ENCODE measurements at places on chromosomes 7 and 10.

DNA sequence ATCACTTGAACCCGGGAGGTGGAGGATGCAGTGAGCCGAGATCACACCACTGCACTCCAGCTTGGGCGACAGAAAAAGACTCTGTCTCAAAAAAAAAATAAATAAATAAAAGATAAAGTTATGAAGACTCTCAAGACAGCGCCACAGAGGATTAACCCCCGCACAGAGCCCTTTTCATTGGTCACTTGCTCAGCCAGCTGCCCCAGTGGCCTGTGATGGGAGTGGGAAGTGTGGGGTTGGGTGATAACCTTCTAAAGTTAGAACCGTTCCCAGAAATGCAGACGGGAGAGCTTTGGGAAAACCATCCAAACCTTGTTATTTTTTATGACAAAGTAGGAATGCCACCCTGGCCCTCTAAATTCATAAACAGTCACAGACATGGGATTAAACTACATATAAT, 57.4 kb downstream of the PARP12 start:
- DNase-seq: no peak

GRCh38 chr7:151385626-151386300, 24.1 kb downstream of the WDR86 start:
- DNase-seq: no peak

DNA sequence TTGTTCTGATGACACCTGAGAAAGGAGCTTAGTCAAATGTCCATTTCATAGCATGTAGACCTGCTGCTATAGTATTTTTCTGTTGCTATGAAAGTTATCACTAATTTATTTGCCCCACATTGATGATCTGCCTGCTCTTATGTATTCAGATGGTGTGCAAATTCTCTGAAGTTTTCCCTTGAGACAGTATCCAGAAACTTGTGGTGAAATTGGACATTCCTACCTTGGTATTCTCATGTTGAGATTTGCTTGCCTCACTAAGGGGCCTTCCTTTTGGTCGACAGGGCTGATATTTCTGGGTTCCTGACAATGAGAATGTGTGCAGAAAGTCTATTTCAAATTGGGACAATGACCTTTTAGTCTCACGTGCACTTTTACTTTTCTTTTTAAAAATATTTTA, 253.2 kb upstream of the FZD8 start:
- DNase-seq: no peak

GRCh38 chr7:18437101-18437500, 58.4 kb upstream of the HDAC9 start:
- DNase-seq: no peak

DNA sequence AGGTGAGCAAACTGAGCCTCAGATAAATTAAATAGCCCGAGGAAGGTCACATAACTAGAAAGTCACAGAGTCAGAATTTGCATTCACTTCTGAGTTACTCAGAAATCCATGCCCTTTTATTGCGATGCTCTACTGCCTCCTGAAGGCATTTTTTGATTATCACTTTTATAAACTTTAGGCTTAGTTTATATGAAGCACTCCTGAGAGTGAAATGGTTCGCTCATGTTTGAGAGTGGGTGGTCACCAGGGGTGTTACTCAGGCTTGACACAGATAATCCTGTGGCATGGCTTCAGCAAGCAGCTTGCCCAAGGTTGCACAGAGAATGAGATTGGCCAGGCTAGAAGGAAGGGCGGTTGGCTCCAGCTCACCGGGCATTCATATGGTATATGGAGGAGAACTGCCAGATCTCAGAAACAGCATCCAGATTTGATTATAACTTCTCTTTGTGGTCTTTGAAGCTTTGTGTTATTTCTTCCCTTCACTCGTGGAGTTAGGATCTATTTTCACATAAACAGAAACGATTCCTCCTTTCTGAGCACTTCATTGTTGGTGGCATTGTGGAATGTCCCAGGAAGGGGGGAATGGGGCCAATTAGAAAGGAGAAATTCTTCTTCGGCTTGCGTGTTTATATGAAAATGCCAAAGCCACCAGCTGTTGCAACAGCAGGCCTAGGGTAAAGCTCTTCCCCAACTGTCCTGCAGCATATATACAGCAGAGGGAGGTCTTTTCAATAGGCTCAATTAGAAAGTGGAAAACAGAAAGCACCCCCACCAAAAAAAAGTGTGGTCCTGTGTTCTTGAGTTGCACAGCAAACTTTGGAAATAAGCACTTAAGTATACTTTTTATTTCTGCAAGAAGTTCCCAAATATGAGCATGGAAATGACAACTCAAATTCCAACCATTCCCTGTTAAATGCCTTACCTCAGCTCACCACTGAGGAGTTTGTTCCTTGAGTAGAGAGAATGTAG, 628.8 kb downstream of the SUGCT start:
- DNase-seq: no peak

GRCh38 chr7:138000081-138000701, 1.7 kb downstream of the CREB3L2 start:
- DNase-seq: no peak

DNA sequence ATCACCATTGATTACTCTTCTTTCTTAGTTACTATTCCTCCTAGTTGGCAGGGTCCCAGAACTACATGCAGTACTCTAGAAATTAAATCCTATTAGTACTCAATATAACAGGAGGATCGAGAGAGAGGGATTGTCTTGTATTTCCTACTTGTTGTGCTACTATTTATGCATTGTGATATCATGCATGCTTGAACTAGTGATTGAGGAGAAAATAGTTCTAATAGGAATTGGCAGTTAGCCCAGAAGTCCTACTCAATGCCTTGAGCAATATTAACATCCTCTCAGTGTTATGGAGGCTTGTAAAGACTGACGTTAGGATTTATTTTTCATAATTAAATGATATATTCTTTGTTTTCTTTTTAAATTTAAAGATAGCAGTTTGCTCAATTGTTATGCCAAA, 67.4 kb downstream of the FOXP2 start:
- DNase-seq: no peak

DNA sequence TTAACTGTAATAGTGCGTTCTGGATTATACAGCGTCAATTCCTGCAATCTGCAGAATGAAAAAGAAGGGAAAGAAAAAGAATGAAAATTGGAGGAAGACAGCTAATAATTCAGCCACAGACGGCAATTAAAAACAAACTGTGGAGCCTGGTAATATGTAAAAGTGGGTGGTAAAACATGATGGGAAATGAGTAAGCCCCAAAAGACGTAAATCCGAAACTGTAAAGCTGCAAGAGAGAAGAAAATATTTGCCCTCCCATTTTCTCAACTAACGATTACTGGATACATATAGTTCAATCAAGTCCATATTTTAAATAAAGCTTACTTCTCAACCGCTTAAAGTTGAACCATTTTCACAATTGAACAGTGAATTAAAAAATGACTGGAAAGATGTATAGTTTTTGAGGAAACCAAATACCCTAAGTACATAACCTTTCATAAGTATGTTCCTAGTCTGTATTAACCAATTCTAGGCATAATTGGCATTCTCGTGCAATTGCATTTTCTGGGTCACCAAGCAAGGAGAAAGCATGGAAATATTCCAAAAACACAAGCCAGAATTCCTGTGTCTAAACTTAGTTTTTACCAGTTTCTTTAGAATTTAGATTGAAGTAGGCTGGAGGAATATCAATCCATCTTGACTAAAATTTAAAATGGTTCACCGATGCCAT, 44.8 kb downstream of the MALSU1 start:
- DNase-seq: no peak

DNA sequence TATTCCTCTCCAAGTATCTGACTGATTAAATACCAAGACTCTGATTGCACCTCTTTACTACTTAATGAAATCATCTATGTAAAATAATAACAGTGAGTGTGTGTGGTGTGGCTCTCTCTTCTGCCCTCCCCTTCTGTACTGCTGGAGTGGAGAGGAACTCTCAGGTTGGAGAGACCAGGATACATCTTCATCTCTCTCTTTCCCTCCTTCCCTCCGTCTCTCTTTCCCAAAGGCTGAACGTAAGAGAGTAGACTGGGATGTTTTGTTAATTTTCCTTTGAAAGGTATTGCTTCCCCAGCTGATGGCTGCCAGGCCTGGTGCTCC, 272 bp upstream of the GJC3 start:
- DNase-seq: no peak

DNA sequence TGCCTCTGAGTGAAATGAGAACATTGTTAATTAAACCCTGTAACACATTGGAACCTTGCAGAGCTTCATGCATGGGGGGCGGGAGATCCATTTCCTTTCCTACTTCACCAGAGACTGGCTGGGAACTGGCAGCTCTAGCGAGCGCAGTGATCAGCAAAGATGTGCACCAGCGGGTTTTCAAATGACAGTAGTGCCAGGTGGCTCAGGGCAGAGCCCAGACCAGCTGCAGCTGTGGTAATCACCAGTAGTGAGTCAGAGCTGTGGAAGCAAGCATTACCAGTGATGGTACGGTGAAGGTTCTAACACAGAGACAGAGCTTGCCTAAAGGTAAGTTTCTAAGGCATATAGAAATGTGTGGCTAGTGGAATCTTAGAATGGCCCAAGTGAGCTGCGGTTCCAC, 1009.7 kb upstream of the CELF2 start:
- no peak for DNase-seq

DNA sequence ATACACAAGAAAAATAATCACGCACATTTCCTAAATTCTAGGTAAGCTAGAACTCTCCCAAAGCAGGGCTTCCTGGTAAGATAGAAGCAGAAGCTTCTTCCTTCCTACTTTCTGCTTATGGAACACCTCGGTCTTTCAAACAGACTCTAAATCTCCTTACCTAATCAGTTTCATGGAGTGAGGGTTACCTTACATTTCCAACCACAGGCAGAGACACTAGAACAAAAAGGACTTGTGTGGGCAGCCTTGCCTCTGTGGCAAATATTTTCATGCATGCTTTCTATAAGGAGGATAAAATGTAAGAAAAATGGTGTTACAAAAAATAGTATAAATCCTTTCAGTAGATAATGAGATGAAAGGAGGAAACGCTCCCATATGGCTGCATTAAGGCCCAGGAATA, 386.3 kb upstream of the SMIM30 start:
- no peak for DNase-seq

- DNase-seq: no peak
Observed at GRCh38 chr7:83001362-83002040, 161.2 kb downstream of the PCLO start.

- no peak for DNase-seq
Observed at GRCh38 chr7:17680943-17681351, 259.3 kb downstream of the SNX13 start.

DNA sequence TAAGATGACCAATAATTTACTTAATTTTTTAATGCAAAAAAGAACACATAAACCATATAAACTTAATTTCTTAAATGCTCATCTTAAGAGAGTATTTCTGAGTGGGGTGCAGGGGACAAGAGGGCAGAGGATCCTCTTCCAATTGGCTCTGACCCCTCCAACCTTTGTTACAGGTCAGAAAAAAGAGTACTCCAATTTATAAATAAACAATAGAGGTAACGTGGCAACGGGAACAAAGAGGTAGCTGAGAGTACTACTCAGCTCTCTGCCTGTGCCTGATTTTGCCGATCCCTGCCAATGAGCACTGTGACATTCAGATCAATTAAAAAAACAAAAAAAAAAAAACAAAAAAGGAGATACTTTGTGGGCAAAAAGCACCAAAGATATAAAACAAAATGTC, 307.9 kb downstream of the PARD3 start:
- no peak for DNase-seq

- no peak for DNase-seq
Observed at GRCh38 chr7:47932016-47932415, 16.2 kb downstream of the PKD1L1 start.

- DNase-seq: no peak
Observed at GRCh38 chr7:28701731-28702130, 256.4 kb downstream of the TRIL start.

- no peak for DNase-seq
Observed at GRCh38 chr10:72353028-72353964, 1.4 kb downstream of the DNAJB12 start.

All from activated CD4-positive, CD25-positive, alpha-beta regulatory T cell (primary cell).